ENCODE measurements at places on chromosomes 13 and 19. TPM values are rescaled to one million over a fixed set of nuclear protein-coding genes. Genes with fewer than 3 reads are reported as not detected.
A peak's percentile ranks its signal among the peaks of the same experiment; 100 is the strongest.

TGFBR3L gene
- total RNA-seq: 11.6 TPM

DNA sequence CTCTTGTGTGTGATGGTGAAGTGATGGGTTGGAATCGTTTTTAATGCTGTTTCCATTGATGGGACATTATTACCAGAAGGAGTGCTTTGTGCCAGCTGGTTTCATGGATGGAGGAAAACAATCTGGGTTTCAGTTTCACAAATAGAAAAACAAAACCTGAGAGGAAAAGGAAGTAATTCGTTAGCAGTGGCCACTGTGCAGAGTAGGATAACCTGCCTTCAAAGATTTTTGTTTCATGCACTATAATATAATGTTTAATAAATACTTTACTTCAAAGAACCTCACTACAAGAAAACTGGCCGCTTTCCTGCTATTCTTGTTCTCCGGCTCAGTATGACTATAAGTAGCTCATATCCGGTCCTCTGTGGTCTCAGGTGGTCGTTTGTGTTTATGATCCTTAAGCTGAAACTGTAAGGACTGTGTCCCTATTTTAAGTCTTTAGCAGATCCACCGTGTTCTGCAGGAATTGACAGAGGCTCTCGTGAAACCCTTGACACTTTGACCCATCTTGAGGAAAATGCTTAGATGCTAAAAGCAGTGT, 104.7 kb downstream of the GGACT start:
- no peak for DNase-seq
- H3K4me1 ChIP-seq: peaks cover 7% of the 10 kb centered on the region
- no peak overlapping the region for H3K4me3 ChIP-seq
- H3K27ac ChIP-seq: no peak overlapping the region
- no peaks in the 10 kb centered on the region for H3K36me3 ChIP-seq
- no peaks in the 10 kb centered on the region for H3K27me3 ChIP-seq

DNA sequence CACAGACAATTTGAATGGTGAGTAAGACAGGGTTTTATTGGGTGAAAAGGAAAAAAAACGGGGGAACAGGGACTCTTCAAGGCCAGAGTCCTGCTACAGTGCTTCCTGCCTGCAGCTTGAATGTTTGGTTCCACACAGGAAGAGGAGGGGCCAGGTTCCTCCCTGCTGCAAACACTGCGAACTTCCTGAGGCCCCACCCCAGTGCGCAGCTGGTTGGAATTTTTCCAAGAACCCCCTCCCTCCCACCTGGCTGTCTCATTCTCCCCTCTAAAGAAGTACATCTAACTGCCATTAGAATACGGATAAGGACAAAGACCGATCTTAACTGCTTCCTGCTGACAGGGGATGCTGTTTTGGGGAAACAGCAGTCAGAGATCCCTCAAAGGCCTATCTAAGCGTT, 184.9 kb downstream of the GGACT start:
- no peak for DNase-seq
- H3K27ac ChIP-seq: no peak overlapping the region
- H3K4me3 ChIP-seq: no peak overlapping the region

- H3K27ac ChIP-seq: no peak overlapping the region
- H3K27me3 ChIP-seq: no peaks in the 10 kb centered on the region
- H3K4me3 ChIP-seq: no peak overlapping the region
- peaks cover 33% of the 10 kb centered on the region for H3K4me1 ChIP-seq
Observed at GRCh38 chr19:34193439-34193838, 21.1 kb downstream of the LSM14A start.

DNA sequence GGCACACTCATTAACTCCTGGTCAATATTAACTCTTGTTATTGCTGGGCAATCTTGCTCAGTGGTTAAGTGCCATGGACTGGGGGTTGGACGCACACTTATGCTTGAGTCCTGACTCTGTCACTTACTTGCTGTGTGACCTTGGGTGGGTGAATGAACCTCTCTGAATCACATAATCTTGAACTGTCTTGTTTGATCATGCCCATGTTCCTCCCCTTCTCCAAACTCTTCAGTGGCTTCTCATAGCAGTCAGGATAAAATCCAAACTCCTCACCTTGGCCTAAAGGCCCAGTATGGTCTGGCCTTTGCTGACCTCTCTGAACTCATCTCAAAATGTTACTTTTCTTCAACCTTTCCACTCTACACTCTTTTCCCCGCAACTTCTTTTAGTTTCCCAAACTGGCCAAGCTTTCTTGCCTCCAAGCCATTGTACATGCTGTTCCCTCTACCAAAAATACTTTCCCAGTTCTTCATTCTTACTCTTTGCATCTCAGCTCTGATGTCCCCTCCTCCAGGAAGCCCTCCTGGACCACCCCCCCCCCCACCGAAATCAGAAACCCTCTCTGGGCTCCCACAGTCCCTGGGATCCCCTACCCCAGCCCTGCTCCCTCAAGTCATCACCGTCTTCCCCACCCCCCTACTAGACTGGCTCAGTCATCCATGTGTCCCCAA, 2.4 kb downstream of the MYPOP start:
- DNase-seq: no peak
- H3K27ac ChIP-seq: no peak overlapping the region

FXYD1 gene
- total RNA-seq: 2.9 TPM

ZNF69 gene
- total RNA-seq: 11.9 TPM

EPSTI1 gene
- 3.8 TPM for total RNA-seq

DNA sequence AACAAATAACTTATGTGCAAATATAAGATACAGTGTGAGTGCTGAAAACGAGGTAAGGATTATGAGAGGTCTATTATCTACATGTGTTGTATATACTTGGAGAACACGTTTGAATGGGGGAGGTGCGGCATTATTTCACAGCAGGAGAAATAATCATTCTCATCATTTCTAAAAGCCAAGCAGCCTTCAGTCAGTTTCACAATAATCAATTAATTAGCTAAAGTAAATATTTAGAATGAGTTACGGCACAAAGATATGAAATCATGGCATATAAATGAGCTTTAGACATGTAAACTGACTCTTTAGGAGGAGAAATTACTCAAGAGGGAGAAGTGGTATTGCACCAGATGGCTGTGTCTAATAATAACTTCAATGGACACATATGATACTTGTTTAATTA, 366.6 kb downstream of the DNAJC15 start:
- no peak for DNase-seq
- H3K36me3 ChIP-seq: no peaks in the 10 kb centered on the region
- no peaks in the 10 kb centered on the region for H3K27me3 ChIP-seq
- H3K27ac ChIP-seq: no peak overlapping the region
- H3K4me3 ChIP-seq: no peak overlapping the region

PSG1 gene
- total RNA-seq: not detected

GRCh38 chr13:114107686-114108081, 24.7 kb downstream of the RASA3 start:
- H3K27ac ChIP-seq: peak overlapping the region; percentile 81
- H3K4me1 ChIP-seq: peaks cover 71% of the 10 kb centered on the region
- peak; percentile 61 for DNase-seq
- no peak overlapping the region for H3K4me3 ChIP-seq
- peaks cover 2% of the 10 kb centered on the region for H3K36me3 ChIP-seq

DNA sequence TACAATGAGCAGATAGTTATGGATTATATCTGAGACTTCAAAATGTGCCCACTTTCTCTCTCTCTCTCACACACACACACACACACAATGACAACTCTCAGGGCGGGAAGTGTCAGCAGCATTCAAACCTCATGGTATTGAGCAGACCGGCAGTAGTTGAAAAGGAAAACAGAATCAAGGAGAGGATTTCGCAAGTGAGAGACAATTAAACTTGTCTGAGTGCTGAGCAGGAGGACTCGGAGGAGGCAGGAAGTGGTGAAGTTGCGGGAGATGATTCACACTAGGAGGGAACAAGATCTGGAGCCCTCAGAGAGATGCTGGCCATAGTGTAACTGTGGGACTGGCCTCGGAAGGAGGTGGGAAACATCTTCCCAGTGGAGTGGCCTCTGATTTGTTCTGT, 353.1 kb downstream of the EFNB2 start:
- peaks cover 2% of the 10 kb centered on the region for H3K36me3 ChIP-seq
- peak overlapping the region; percentile 2 for H3K4me3 ChIP-seq
- no peaks in the 10 kb centered on the region for H3K27me3 ChIP-seq
- DNase-seq: no peak

ENOX1 gene
- 6.1 TPM for total RNA-seq

DNA sequence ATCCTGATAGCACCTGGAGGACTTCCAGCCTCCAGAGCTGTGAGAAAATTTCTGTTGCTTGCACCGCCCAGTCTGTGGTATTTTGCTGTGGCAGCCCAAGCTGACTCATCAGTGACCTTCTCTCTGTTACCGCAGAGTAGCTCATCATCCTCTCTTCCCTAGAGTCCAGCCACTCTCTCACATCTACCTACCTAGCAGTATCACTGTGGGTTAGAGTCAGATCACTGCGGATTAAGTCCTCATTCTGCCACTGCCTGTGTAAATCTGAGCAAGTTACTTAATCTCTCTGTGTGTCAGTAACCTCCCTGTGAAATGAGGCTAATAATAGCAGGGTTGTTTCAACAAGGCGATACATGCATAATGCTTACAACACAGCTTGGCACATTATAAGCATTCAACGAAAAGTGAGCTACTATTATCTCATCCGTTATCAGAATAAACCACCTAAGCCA, 40.3 kb upstream of the USPL1 start:
- H3K4me1 ChIP-seq: peaks cover 18% of the 10 kb centered on the region
- peak overlapping the region; percentile 67 for H3K27ac ChIP-seq
- H3K36me3 ChIP-seq: no peaks in the 10 kb centered on the region
- H3K4me3 ChIP-seq: no peak overlapping the region

- H3K27me3 ChIP-seq: no peaks in the 10 kb centered on the region
- no peak overlapping the region for H3K4me3 ChIP-seq
- peak overlapping the region; percentile 78 for H3K27ac ChIP-seq
- H3K4me1 ChIP-seq: peaks cover 53% of the 10 kb centered on the region
- no peak for DNase-seq
Observed at GRCh38 chr13:110507678-110508381, 53.7 kb downstream of the RAB20 start.

DNA sequence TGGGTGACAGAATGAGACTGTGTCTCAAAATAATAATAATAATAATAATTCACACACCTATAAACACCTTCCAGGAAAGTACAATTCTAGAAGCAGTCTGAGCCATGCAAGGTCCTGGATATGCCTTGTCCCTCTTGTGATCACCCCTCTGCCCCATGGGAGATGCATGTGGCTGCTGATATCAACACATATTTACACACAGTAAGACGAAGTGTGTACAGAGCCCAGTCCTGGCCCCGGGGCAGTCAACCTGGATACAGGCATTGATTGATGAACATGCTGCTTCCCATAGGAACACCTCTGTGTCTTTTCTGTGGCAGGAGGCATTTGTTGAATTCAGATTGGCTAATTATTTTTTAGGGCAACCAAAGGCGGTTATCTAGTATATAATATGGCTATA, 3.2 kb downstream of the SULT2A1 start:
- H3K4me3 ChIP-seq: no peak overlapping the region
- no peak overlapping the region for H3K27ac ChIP-seq
- no peaks in the 10 kb centered on the region for H3K36me3 ChIP-seq
- no peak for DNase-seq
- H3K4me1 ChIP-seq: no peaks in the 10 kb centered on the region

DNA sequence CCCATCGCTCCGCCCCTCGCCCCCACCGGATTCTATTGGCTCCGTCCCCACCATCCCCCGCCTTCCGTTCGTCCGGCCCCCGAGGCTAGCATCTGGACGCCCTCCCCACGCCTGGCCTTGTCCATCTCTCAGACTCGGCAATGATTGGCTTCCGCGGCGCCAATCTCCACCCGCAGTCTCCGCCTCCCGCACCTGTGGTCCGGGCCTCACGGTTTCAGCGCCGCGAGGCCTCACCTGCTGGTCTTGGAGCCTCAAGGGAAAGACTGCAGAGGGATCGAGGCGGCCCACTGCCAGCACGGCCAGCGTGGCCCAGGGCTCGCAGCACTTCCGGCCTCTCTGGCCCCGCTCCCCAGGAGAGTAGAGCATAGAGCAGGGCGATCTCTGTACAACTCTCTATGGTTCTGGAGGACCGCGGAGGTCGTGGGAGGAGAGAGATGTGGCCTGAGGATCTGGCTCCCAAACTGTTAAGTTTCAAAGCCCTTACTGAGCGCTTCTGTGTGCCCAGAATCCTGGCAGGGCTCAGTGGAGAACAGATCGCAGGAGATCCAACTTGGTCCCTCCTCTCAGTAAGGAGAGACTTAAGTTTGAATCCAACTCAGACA, at the start of gene ERCC1:
Gene ERCC1, minus strand, starts transcription at position 329 of the 602 bp plus-strand sequence. CDS start 543 bp downstream, outside the sequence.
- peak within 1 kb of the TSS; percentile 100 for H3K27ac ChIP-seq
- peaks cover 8% of the 10 kb centered on the region for H3K36me3 ChIP-seq
- H3K27me3 ChIP-seq: no peaks in the 10 kb centered on the region
- no peak for DNase-seq
- H3K4me3 ChIP-seq: peak within 1 kb of the TSS; percentile 98

- peaks cover 42% of the 10 kb centered on the region for H3K4me1 ChIP-seq
- H3K27ac ChIP-seq: peak overlapping the region; percentile 64
- H3K27me3 ChIP-seq: no peaks in the 10 kb centered on the region
- no peaks in the 10 kb centered on the region for H3K36me3 ChIP-seq
Observed at GRCh38 chr13:29810145-29810742, 40.2 kb downstream of the UBL3 start.

DNA sequence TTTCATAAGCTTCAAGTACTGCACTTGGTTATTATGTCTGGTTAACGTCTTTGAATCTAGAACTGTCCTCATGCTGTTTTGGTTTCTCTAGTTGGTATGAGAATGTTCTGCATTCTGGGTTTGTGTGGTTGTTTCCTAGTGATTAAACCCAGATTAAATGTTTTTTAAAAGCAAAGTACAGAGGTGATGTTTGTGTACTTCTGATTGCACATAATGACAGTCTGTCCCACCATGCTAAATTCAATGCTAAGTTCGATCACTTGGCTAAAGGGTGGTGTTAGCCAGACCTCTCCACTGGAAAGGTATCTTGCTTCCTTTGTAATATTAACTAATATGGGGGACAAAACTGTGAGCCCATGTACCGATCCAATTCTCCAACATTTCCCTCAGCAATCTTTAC, 14.6 kb downstream of the N4BP2L1 start:
- no peak overlapping the region for H3K27ac ChIP-seq
- no peak overlapping the region for H3K4me3 ChIP-seq
- DNase-seq: no peak

DNA sequence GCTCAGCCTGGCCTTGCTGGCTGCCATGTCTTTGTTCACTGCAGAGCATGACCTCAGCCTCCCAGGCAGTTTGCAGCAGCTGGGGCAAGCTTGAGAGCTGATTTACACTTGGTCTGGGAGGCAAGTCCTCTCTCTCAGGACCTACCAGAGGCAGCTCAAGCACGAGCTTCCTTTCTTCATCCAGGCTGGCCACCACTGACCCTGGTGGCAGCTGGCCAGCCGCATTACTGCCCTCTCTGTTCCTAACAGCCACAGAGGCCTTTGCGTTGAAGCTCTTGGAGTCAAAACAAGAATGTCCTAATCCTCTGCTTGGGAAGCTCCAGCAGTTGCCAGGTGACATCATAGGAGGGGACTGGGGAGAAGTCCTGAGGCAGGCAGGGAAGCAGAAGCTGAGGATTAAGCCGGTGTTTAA, 85.7 kb downstream of the NUFIP1 start:
- H3K27ac ChIP-seq: peak overlapping the region; percentile 97
- H3K36me3 ChIP-seq: no peaks in the 10 kb centered on the region
- DNase-seq: no peak
- H3K4me3 ChIP-seq: no peak overlapping the region
- H3K4me1 ChIP-seq: peaks cover 64% of the 10 kb centered on the region

- peaks cover 2% of the 10 kb centered on the region for H3K4me1 ChIP-seq
- no peaks in the 10 kb centered on the region for H3K27me3 ChIP-seq
- no peak for DNase-seq
- H3K4me3 ChIP-seq: no peak overlapping the region
- H3K27ac ChIP-seq: no peak overlapping the region
- no peaks in the 10 kb centered on the region for H3K36me3 ChIP-seq
Observed at GRCh38 chr13:75514080-75514995, 23.3 kb downstream of the COMMD6 start.

- H3K36me3 ChIP-seq: no peaks in the 10 kb centered on the region
- H3K4me3 ChIP-seq: no peak overlapping the region
- H3K4me1 ChIP-seq: no peaks in the 10 kb centered on the region
Observed at GRCh38 chr19:41166944-41167804, 25.8 kb upstream of the CYP2S1 start.

VWA8 gene
- 11.1 TPM for total RNA-seq
